MG63 (cell line): ENCODE measurements at places on chromosomes 16 and 17. TPM values are rescaled to one million over a fixed set of nuclear protein-coding genes. Genes with fewer than 3 reads are reported as not detected.
A peak's percentile ranks its signal among the peaks of the same experiment; 100 is the strongest.

GRCh38 chr17:16379654-16380053, 1.2 kb upstream of the UBB start:
- DNase-seq: no peak

- DNase-seq: no peak
These were observed 14.1 kb downstream of the SPG7 start for GRCh38 chr16:89522287-89522686.

DNA sequence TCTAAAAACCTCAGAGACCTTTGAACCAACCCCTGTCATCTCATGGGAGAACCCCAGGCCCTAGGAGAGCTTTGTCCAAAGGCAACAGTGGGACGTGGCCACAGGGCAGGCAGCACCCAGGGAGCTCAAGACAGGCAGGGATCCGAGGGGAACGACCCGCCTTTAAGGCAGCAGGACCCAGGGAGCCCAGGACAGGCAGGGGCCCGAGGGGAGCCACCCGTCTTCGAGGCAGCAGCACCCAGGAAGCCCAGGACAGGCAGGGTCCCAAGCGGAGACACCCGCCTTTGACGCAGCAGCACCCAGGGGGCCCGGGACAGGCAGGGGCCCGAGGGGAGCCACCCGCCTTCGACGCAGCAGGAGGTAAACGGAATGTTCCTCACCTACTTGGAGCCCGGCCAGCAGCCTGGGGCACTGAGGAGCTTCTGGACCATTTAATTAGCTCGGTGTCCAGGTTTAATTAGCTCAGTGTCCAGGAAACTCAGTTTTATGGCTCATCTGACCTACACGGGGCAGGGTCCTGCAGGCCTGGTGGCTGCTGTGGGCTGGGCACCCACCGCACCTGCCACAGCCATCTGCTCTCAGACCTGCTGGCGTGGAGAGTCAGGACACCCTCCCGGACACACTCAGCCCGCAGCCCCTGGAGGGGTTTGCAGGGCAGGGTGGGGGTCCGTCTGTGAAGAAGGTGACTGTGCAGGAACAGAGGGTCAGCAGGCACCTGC, 24.4 kb downstream of the PIEZO1 start:
- no peak for DNase-seq

GRCh38 chr17:40095944-40096791, 4.2 kb downstream of the NR1D1 start:
- DNase-seq: no peak

DNA sequence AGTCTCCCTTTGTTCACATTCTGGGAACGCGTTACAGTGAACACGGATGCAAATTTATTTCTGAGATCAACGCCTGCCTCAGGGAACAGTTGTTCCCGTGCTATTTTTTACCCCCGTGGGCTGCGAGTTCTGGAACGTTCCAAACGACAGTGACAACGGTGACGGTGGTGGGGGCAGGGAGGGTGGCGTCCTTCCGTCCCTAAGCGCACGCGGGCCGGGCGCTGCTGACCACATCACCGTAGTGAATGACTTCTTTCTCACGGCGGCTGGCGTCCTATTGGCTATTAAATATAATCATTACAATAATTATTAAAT, 45.1 kb upstream of the SSTR5 start:
- no peak for DNase-seq

DNA sequence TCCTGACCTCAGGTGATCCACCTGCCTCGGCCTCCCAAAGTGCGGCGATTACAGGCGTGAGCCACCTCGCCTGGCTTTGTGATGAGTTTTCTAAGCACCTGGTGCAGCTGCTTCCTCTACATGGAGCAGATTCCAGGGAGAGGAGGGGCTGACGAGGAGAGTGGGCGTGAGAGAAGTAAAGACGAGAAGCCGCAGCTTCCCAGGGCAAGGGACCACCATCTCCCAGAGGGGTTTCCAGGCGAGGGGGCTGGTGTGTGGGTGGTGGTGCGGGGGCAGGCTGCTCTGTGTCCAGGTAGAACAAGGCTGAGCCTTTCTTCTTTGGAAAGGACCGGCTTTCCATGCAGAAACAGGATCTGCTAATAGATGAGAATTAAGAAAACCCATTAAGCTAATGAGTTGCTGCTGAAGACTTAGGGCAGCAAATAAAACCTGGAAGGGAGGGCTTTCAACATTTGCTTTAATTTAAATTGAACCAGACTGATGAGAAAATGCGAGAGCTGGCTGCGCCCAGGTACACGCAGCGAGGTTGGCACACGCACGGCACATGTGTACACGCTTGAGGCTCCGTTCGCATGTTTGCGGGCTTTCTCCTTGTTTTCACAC, 236.7 kb downstream of the RBFOX3 start:
- DNase-seq: no peak

DNA sequence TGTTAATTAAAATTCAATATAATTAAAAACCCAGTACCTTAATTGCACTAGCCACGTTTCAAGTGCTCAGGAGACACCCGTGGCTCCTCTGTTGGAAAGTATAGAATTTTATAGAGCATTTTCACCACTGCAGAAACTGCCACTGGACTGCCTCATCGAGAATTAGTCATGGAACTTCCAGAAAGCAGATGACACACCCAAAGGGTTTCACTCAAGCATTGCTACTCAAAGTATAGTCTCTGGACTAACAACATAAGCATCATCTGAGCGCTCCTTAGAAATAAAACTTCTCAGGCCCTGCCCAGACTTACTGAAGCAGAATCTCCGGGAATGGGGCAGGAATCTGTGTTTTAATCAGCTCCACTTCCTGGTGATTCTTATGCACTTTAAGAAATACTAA, 63.5 kb upstream of the GPR139 start:
- DNase-seq: no peak

DNA sequence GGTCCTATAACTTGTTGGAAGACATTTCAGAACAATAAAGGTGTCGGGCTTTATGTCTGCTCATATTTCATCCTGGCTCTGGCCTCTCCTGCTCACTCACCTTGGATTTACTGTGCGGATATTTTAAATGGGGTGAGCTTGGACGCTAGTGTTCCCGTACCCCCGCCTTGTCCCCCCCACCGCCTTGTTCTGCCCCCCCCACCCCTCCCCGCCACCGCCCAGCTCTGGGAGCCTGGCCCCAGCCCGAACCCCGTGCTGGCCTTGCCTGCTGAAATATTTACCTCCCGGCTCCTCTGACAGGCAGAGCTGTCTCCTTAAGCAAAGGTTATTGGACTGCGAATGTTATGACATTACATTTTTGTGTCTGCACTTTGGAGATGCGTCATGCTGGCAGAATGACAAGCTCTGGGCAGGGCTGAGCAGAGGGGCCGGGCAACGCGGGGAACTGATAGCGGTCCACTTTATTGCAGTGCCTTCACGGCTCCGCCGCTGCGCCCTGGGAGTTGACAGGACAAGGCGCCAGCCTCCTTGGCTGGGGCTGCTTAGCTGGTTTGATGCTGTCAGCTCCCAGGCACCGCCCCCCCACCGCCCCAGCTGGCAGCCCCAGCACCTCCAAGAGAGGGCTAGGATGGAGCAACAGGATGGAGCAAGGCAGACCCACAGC, 222.5 kb upstream of the GSE1 start:
- DNase-seq: peak; percentile 58

- peak; percentile 40 for DNase-seq
These were observed 50.7 kb upstream of the TOB1 start for GRCh38 chr17:50916708-50917417.

- DNase-seq: no peak
These were observed 3.7 kb downstream of the GUCY2D start for GRCh38 chr17:8005967-8006730.

DNA sequence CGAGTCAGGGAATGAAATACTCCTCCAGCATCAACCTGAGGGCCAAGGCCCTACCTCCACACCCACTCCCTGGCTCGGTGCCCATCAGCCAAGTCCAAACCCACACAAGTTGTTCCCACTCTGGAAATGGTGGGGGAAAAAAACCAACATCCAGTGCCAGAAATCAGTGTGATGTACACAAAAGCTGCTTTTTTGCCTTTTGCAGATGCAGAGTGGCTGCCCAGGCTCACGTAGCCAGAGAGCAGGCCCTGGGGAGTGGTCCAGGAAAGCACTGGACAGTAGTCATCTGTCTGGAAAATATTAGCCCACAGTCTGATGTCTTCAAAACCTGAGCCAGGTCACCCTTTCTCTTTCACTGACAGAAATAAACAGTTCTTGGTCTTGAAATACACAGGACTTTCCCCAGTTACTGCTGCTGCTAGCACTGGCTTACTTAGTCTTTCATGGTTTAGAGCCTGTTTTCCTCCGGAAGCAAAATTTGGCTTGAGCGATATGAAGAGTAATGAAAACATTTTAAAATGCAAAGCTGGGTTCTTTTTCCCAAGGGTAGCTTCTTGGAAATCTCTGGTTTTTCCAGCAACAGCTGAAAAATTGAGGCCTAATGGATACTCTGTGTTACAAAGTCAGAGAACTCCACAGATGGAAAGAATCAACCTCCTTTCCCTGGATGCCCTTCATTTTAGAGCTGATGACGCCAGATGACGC, 18.2 kb upstream of the NOS2 start:
- no peak for DNase-seq

GRCh38 chr17:76444518-76445311, 8.2 kb downstream of the UBE2O start:
- DNase-seq: no peak

DNA sequence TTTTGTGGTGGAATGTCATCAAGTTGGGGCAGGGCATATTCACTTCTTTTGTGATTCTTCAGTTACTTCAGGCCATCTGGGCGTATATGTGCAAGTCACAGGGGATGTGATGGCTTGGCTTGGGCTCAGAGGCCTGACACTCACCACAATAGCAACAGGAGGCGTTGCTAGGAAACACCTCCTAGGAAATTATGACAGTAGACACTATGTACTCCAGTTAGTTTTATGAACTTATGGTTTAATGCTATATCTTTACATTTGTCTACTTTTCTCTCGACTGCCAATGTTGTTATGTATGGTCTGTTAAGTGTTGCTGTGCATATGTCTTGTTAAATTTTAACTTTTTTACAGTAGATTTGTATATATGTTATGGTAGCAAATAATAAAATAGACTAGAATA, 788.7 kb upstream of the GOT2 start:
- DNase-seq: no peak

- no peak for DNase-seq
These were observed 30.8 kb downstream of the WSCD1 start for GRCh38 chr17:6100891-6101500.

DNA sequence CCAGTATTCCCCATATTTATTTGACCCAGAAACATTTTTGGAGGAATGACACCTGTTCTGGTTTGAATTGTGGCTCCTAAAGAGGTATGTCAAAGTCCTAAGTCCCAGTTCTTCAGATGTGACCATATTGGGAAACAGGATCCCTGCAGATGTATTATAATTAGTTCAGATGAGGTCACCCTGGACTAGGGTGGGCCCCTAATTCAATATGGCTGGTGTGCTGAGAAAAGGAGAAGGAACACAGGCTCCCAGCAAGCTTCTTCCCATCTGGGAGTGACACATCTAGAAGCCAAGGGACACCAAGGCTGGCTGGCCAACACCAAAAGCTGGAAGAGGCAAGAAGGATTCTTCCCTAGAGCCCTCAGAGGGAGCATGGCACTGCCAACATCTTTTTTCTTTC, 3.8 kb upstream of the GCSH start:
- no peak for DNase-seq

GRCh38 chr17:4617590-4618351, 23.7 kb downstream of the ALOX15 start:
- DNase-seq: no peak

Gene RNF112
- total RNA-seq: not detected in 2 replicates

Gene CRAMP1
- total RNA-seq: 3.7 and 3.8 TPM in 2 replicates

Gene SCARF1
- total RNA-seq: not detected in 2 replicates

Gene CCP110
- 10.7 TPM in 2 replicates for total RNA-seq
